ENCODE measurements at places on chromosomes 4 and X.
A peak's percentile ranks its signal among the peaks of the same experiment; 100 is the strongest.

- no peak for DNase-seq
These were observed 229.8 kb downstream of the STIM2 start for GRCh38 chr4:27090406-27090805.

DNA sequence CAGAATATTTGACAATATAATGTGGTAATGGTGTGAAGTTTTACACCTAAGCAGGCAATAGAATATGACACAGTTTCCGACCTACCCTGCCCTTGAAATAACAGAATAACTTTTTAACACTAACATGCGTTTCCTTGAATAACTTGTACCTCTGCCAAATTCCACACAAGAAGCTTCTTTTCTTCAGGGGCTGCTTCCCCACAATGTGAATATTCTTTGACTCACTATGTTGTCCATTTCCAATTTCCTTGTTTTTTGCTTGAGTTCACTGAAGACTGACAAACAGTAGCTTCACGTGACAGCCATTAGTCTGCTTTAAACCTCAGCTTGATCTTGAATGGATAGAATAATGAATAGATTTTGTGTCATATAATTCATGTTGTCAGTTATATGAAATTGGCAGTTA lies 14.3 kb downstream of the SHROOM3 start:
- no peak for DNase-seq

- no peak for DNase-seq
These were observed 3.3 kb downstream of the HAND2 start for GRCh38 chr4:173526724-173527102.

DNA sequence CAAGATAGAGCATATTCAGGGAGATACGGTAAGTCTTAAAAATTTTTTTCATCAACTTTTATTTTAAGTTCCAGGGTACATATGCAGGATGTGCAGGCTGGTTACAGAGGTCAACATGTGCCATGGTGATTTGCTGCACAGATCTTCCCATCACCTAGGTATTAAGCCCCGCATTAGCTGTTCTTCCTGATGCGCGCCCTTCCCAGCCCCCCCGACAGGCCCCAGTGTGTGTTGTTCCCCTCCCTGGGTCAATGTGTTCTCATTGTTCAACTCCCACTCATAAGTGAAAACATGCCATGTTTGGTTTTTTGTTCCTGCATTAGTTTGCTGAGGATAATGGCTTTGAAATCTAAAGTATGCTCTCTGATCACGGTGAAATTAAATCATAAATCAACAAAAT lies 64.2 kb downstream of the HPRT1 start:
- no peak for DNase-seq

DNA sequence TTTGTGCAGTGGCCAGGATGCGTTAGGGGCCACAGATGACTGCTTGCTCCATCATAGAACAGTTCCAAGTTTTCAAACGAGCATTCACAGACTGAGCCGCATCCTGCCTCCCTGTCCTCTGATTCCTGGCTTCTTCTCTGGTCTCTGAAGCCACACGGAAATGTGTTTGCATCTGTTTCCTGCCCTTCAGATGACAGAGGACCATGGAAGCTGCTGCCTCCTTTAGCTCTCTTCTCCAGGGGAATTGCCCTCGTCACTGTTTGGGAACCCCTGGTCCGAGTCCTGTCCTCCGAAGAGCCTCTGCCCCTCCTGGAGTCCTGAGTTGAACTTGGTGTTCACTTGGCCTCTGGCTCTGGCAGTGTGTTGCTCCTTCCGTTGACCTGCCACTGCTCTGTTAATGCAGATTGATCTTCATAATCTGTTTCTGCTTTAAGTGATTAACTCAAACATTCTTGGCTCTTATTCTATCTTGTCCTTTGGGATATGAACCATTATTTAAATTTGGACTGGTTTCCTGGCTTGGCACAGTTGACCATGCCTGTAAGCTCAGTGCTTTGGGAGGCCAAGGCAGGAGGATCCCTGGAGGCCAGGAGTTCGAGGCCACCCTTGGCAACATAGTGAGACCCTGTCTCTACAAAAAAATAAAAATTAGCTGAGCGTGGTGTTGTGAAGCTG lies 96.0 kb downstream of the PTTG2 start:
- DNase-seq, result no peak

DNA sequence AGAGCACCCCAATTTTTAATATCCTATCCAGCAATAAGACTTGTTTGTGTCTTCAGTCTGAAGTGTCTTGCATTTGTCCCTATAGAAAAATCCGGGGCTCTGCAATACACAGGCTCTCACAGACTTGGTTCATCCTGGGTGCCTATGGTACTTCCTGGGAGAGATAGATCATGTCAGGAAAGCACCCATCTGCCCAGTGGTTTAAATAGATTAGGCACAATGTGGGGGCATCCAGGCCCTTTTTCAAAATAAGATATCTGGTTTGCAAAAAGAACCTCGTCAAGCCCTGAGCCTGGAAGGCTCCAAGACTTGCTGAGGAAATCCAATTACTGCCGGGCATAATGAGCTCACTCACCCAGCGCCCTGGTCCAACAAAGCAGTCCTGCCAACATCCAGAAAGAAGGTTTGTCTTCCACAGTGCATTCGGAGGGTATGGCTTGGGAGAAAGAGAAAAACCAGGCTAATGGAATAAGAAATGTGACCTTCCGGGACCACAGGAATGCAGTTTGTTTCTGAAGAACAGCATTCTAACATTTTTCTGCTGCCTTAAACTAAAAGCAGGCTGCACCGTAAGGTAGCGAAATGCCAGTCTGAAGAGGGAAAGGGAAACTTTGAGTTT lies 11.6 kb downstream of the JAKMIP1 start:
- no peak for DNase-seq

- no peak for DNase-seq
These were observed 15.1 kb downstream of the RAPGEF2 start for GRCh38 chr4:159117968-159118367.

DNA sequence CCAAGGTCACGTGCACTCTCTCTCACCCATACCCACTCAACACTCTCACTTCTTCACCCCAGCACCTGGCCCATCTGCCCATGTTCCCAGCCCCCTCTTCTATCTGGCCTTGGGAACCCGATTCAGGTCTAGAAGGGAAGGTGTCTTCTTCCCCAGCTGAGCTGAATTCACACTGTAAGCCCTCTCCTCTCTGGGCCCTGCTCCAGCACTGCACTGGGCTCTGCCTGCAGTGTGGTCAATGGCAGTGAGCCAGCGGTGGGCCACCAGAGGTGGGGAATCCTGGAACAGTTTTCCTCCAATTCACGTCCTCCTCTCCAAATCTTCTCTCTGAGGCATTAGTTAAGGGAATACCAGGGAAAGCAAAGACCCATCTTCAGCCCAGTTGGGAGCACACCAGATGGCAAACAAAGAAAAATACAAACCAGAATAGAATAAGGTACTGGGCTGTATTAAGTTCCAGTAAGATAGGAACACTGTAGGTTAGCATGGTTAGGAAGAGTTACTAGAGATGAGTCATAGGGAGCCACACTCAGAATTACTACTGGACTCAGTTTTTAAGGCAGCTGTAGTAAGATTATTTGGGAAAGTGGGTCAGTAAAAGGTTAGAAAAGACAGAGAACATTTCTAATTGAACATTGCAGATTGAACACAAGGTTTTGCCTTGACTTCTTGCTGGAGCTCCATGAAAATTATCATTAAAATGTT lies 5.0 kb downstream of the AWAT2 start:
- DNase-seq, result no peak

DNA sequence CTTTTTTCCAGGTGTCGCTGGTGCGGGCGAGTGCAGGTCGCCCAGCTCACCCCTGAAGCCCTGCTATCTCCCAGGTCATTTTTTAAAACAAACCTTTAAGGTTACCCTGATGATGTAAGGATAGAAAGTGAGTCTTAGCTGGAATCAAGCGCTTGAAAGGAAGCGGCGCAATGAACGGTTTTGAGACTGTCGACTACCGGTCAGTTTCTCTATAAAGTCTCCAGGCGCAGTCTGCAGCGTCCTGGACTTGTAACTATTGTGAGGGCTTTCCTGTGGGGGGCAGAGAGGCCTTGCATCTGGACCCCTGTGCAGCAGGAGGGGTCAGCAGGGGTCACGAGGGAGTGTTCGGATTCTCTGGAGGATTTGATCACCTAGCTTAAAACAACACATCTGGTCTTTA lies 1.6 kb downstream of the KIT start:
- peak; percentile 16 for DNase-seq

DNA sequence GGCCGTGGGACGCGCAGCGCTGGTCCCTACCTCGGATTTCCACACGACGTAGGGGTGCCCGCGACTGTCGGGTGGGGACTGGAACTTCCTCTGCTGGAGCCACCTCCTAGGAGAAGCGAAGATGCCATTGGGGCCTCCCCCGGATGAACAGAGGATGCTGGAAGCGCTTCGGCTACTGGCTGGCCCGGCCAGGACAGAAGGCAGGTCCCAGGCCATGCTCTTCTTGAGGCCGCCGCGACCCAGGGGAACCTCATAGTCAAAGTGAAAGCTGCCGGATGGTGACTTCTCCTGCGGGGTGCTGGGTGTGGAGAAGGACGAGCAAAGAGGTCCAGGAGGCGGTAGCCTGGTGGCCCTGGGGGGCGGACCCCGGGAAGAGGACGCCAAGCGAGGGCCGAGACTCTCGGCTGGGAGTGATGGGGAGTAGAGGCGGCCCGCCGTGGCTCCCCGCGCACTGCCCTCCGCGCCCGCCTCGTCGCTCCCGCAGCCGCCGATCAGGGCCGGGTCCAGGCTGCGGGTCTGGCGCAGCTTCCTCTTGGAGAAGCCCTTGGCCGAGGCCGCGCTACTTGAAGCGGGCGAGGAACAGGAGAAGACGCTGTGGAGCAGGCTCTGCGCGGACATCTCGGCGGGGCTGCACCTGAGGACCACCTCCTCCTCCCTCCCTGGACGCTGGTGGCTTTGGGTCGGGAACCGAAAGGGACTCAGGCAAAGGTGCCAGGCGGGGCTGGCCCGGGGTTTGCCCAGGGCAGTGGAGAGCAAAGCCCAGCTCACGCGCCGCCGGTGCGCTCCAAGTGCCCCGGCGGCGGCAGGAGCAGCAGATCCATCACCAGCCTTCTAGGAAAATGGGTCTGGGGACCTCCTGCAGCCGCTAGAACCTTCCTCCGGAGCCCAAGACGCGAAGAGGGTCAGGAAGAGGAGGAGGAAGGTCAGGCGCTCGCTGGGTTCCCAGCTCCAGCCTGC lies 1.2 kb downstream of the ARHGAP6 start:
- DNase-seq, result peak; percentile 5

- DNase-seq, result no peak
These were observed 58.5 kb upstream of the LGI2 start for GRCh38 chr4:25089051-25089763.

GRCh38 chrX:44903830-44904530 lies 31.0 kb downstream of the KDM6A start:
- no peak for DNase-seq

DNA sequence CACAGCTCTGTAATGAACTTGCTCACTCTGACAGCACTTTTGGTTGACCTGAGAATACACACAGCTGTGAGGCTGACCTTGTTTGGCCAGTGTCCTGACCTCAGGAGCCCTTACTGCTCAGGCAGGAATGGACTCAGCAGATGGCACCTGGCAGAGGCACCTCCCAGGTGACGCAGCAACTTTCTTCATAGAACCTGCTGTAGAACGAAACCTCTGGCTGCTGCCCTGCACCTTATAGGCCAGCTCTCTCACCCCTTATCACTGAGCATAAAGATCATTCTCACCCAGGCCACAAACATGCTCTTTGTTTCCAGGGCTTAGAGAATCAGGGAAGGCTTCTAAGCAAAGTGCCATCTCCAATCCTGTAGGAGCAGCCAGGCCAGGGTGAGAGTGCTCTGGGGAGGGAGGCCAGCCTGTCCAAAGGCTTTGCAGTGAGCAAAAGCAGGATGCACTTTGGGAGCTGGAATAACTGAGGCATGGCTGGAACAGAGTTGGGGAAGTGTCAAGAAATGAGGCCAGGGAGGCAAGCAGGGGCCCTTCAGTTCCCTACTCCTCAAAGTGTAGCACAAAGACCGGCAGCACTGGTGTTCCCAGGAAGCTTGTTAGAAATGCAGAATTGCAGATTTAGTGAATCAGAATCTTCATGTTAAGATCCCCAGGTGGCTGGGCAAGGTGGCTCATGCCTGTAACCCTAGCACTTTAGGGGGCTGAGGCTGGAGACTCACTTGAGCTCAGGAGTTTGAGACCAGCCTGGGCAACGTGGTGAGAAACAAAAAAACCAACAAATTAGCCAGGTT lies 13.3 kb upstream of the CENPU start:
- peak; percentile 92 for DNase-seq

DNA sequence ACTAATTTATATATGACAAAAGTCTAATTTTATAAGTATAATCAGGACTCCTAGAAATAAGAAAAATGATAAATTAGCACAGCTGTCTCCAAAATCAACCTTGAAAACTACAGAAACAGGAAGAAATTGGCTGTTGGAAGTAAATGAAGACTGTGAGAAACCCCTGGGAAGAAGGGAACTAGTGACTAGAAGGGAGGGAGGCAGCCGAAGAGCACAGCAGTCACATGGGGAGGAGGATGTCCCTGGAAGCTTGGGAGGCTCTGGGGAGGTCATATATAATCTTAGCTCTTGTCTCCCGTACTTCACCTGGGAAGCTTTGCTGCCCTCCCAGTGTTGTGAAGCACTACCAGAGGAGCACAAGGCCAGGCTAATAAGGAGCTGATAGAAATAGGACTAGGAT lies 8.9 kb upstream of the TMA16 start:
- DNase-seq, result no peak

- no peak for DNase-seq
These were observed at the start of gene TASL for GRCh38 chrX:30577362-30577991. Gene TASL, minus strand, starts transcription at chrX:30577766. Its CDS starts 17,411 bp downstream, at chrX:30560355.

- DNase-seq, result no peak
These were observed 79.2 kb upstream of the CLCN4 start for GRCh38 chrX:10077425-10078188.

GRCh38 chrX:12174358-12174757 lies 36.1 kb downstream of the FRMPD4 start:
- DNase-seq, result no peak

DNA sequence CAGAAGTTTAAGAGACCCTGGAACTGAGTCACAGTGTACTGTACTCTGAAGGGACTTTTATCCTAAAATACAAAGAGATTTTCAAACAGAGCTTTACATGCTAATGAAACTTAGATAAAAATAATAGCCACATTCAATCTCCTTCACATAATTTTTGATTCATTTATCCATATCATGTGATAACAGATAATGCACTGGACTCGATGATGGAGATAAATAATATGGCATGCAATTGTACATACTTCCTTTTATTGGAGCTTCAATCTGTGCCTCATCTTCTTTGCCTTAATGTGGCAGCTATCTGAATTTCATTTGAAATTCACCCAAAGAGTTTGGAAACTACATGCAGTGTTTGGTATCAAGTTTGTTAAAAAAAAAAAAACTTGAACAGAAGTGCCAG lies 390.6 kb downstream of the CFAP47 start:
- no peak for DNase-seq

All from body of pancreas (tissue), 4 donors.